Uterine smooth muscle cell (primary cell): ENCODE measurements at places on chromosomes 13 and 19. TPM values are rescaled to one million over a fixed set of nuclear protein-coding genes. Genes with fewer than 3 reads are reported as not detected.

The FBN3 gene
- total RNA-seq, result not detected in 2 replicates

The FPR2 gene
- not detected in 2 replicates for total RNA-seq

The EXOC3L2 gene
- not detected in 2 replicates for total RNA-seq

The ZNF223 gene
- 3.7 and 4.1 TPM in 2 replicates for total RNA-seq

The ZNF772 gene
- 17.2 and 19.6 TPM in 2 replicates for total RNA-seq

The ZSCAN4 gene
- total RNA-seq, result not detected in 2 replicates

The PLIN4 gene
- total RNA-seq, result 0.55 and 4.0 TPM in 2 replicates

The HCN2 gene
- 0.22 and 0.25 TPM in 2 replicates for total RNA-seq

The CDX2 gene
- not detected in 2 replicates for total RNA-seq

The FUT6 gene
- total RNA-seq, result not detected in 2 replicates

The CEACAM21 gene
- not detected in 2 replicates for total RNA-seq

The PTH2 gene
- total RNA-seq, result not detected in 2 replicates

The SELENOV gene
- total RNA-seq, result not detected in 2 replicates

The ZNF615 gene
- 10.4 and 13.5 TPM in 2 replicates for total RNA-seq

The ZSWIM9 gene
- total RNA-seq, result 3.1 TPM in 2 replicates

The KLHL1 gene
- not detected in 2 replicates for total RNA-seq

The RFPL4AL1 gene
- total RNA-seq, result not detected in 2 replicates

The KLK2 gene
- 0.22 TPM in 1 of 2 replicates, not detected in the other for total RNA-seq

The FBXO46 gene
- 4.4 and 5.6 TPM in 2 replicates for total RNA-seq

The ONECUT3 gene
- total RNA-seq, result not detected in 2 replicates

The ZSCAN5A gene
- 5.1 and 5.9 TPM in 2 replicates for total RNA-seq

The ZNF534 gene
- 0.25 TPM in 1 of 2 replicates, not detected in the other for total RNA-seq

The ANKLE1 gene
- 0.44 and 1.00 TPM in 2 replicates for total RNA-seq

The SLC10A2 gene
- total RNA-seq, result not detected in 2 replicates

The CAPNS1 gene
- 225 and 290 TPM in 2 replicates for total RNA-seq

The ELSPBP1 gene
- not detected in 2 replicates for total RNA-seq

The BEST2 gene
- 0.25 TPM in 1 of 2 replicates, not detected in the other for total RNA-seq

The RXFP2 gene
- total RNA-seq, result not detected in 2 replicates

The PRX gene
- total RNA-seq, result 1.4 and 3.9 TPM in 2 replicates

The PALM gene
- 2.1 and 3.5 TPM in 2 replicates for total RNA-seq

The HPN gene
- not detected in 2 replicates for total RNA-seq

The ERICH6B gene
- total RNA-seq, result not detected in 2 replicates

The SAMD4B gene
- total RNA-seq, result 59.9 and 60.4 TPM in 2 replicates

The RASL11A gene
- 12.9 and 18.8 TPM in 2 replicates for total RNA-seq

The RGS9BP gene
- 0.22 and 0.50 TPM in 2 replicates for total RNA-seq

The PSG6 gene
- 0.11 TPM in 1 of 2 replicates, not detected in the other for total RNA-seq
